ENCODE measurements at places on chromosomes 5 and 9. TPM values are rescaled to one million over a fixed set of nuclear protein-coding genes. Genes with fewer than 3 reads are reported as not detected.

- H3K27me3 ChIP-seq = no peaks in the 10 kb centered on the region
- peak within 1 kb of the TSS; percentile 37 for H3K27ac ChIP-seq
- no peak for DNase-seq
- H3K36me3 ChIP-seq = no peaks in the 10 kb centered on the region
- no peaks in the 10 kb centered on the region for H3K4me1 ChIP-seq
Observed at GRCh38 chr5:39219437-39219836, at the start of gene FYB1. TSS of gene FYB1 (minus strand) at chr5:39219563. CDS start at chr5:39202960, 16,603 bp downstream.

DNA sequence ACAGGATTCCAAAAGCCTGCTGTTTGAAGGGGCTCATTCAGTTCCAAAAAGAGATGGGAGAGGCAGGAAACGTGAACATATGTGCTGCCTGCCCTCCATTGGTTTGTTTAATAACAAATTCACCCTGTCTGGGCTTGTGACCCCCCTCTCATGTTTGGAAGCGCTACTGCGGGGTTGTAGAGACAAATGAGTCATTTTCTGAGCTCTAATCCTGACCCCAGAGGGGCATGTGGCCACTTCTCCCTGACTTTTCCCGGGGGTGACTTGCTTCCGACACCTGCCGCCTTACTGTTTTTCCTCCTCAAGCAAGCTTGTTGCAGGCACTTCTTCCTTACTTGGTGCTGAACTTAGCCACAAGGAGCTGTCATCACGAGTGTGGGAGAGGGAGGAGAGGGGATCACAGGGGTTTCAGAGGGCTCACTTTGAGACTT lies 75.9 kb downstream of the LMNB1 start:
- peak overlapping the region; percentile 60 for H3K27ac ChIP-seq
- no peak for DNase-seq
- H3K4me1 ChIP-seq = peaks cover under 1% of the 10 kb centered on the region
- no peak overlapping the region for H3K4me3 ChIP-seq

DNA sequence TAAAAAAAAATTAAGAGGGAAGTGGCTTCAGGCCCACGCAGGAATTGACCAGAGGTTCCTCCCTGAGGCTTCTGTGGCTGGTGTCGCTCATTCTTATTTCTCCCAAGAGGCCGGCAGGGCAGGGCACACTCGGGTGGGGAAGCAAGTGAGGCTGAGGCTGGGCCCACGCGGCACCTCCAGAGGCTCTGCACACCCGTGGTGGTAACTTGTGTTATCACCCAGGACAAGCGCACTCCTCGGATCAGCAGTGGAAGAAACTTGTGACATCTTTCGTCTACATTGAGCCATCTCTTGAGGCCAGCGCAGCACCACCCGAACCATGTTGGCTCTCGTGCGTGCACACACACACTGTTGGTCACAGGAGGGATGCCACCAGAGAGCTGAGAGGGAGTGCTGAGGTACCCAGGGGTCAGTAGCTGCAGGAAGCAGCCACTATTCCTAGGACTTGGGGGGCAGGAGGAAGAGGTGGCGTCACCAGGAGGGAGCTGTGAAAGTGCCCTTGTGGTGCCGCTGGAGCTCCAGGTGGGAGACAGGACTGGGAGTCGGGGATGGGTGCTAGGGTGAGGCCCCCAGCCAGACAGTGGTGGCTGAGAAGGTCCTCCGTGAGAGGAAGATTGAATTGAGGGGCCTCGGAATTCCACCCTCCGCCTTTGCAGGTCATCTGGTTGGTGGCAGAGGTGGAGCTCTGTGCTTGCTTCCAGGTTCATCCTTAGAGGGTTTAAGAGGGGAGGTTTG lies 6.4 kb downstream of the NDUFS6 start:
- H3K27me3 ChIP-seq = no peaks in the 10 kb centered on the region
- no peak overlapping the region for H3K27ac ChIP-seq
- no peak overlapping the region for H3K4me3 ChIP-seq
- peaks cover 1% of the 10 kb centered on the region for H3K4me1 ChIP-seq
- H3K36me3 ChIP-seq = peaks cover 8% of the 10 kb centered on the region

- no peaks in the 10 kb centered on the region for H3K36me3 ChIP-seq
- H3K27ac ChIP-seq = no peak overlapping the region
- H3K27me3 ChIP-seq = no peaks in the 10 kb centered on the region
- DNase-seq = peak; percentile 1
- no peaks in the 10 kb centered on the region for H3K4me1 ChIP-seq
Observed at GRCh38 chr5:132239776-132240175, 12.1 kb upstream of the P4HA2 start.

- H3K27me3 ChIP-seq = no peaks in the 10 kb centered on the region
- peak; percentile 39 for DNase-seq
- no peak overlapping the region for H3K4me3 ChIP-seq
- peak overlapping the region; percentile 88 for H3K27ac ChIP-seq
- peaks cover 37% of the 10 kb centered on the region for H3K4me1 ChIP-seq
Observed at GRCh38 chr9:129026442-129027223, 1.5 kb downstream of the SH3GLB2 start.

- H3K4me1 ChIP-seq = no peaks in the 10 kb centered on the region
- no peak overlapping the region for H3K27ac ChIP-seq
- H3K36me3 ChIP-seq = no peaks in the 10 kb centered on the region
- no peak overlapping the region for H3K4me3 ChIP-seq
- DNase-seq = no peak
Observed at GRCh38 chr5:107680099-107680498, 9.4 kb upstream of the EFNA5 start.

GRCh38 chr9:98280574-98280973 lies 25.1 kb upstream of the TBC1D2 start:
- no peak for DNase-seq
- no peaks in the 10 kb centered on the region for H3K36me3 ChIP-seq
- H3K27ac ChIP-seq = no peak overlapping the region
- no peaks in the 10 kb centered on the region for H3K4me1 ChIP-seq

- no peaks in the 10 kb centered on the region for H3K36me3 ChIP-seq
- peak overlapping the region; percentile 73 for H3K27ac ChIP-seq
- peak; percentile 27 for DNase-seq
- H3K4me3 ChIP-seq = peak overlapping the region; percentile 51
Observed at GRCh38 chr9:114156657-114157421, 1.5 kb downstream of the COL27A1 start.

DNA sequence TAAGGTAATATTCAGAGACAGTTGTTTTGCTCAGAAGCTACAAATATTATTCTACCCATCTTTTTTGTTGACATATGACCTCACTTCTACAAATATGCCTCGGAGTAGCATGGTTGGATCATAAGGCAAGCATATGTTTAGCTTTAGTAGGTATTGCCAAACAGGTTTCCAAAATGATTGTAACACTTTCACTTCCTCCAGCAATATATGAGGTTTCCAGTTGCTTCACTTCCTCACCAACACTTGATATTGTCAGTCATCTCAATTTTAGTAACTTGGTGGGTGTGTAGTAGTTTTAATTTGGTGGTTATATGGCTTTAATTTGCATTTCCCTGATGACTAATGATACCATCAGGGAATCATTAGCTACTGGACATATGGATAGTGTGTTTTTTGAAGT lies 46.7 kb downstream of the TNFSF8 start:
- H3K27ac ChIP-seq = no peak overlapping the region
- peaks cover 4% of the 10 kb centered on the region for H3K4me1 ChIP-seq
- H3K36me3 ChIP-seq = no peaks in the 10 kb centered on the region
- H3K4me3 ChIP-seq = no peak overlapping the region
- H3K27me3 ChIP-seq = no peaks in the 10 kb centered on the region
- DNase-seq = no peak

DNA sequence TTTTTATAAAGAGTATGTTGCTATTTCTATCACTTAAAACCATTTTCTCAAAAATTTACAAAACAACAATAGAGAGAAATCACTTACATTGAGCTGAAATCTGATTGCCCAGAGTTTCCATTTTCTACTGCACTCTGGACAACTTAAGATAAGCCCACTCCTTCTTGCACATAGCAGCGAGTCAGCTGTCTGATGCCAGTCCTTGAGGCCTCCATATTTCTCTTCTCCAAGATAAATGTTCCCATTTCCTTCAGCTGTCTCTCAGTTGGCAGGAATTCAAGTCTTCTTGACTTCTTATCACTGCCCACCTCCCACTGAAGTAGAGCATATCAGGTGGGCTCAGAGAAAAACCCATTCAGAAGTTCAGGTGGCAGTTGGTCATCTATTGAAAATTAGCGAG lies 78.5 kb upstream of the PIP5K1B start:
- H3K27ac ChIP-seq = no peak overlapping the region
- no peaks in the 10 kb centered on the region for H3K36me3 ChIP-seq
- H3K4me3 ChIP-seq = no peak overlapping the region
- H3K4me1 ChIP-seq = no peaks in the 10 kb centered on the region
- DNase-seq = no peak

- no peaks in the 10 kb centered on the region for H3K27me3 ChIP-seq
- H3K27ac ChIP-seq = no peak overlapping the region
- H3K36me3 ChIP-seq = no peaks in the 10 kb centered on the region
- H3K4me3 ChIP-seq = no peak overlapping the region
Observed at GRCh38 chr9:89850631-89851325, 246.0 kb downstream of the GADD45G start.

- no peak for DNase-seq
- H3K27ac ChIP-seq = no peak overlapping the region
- no peaks in the 10 kb centered on the region for H3K36me3 ChIP-seq
- H3K4me3 ChIP-seq = no peak overlapping the region
- no peaks in the 10 kb centered on the region for H3K4me1 ChIP-seq
Observed at GRCh38 chr5:11139217-11139865, 378.3 kb upstream of the DAP start.

- no peak overlapping the region for H3K4me3 ChIP-seq
- H3K27ac ChIP-seq = no peak overlapping the region
- H3K36me3 ChIP-seq = no peaks in the 10 kb centered on the region
- H3K4me1 ChIP-seq = no peaks in the 10 kb centered on the region
Observed at GRCh38 chr5:140596321-140596741, 31.7 kb downstream of the SLC35A4 start.

DNA sequence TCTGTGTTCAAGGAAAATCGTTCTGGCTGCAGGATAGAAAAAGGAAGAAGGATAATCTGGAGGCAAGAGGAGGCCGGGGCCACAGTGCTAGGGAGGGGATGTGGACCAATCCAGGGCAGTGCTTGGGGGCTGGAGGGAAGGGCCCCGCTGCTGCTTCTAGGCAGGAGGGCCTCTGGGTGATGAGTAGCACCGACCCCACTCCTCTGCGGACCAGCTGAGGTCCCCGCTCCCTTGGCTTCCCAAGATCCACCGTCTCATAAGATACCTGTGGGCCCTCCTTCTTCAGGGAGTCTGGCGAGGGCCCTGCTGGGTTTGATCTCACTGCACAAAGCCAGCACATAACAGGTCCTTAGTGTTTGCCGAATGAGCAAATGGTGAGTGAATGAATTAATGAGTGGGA lies 93.5 kb upstream of the MVB12B start:
- DNase-seq = no peak
- no peak overlapping the region for H3K27ac ChIP-seq
- no peaks in the 10 kb centered on the region for H3K4me1 ChIP-seq
- H3K36me3 ChIP-seq = no peaks in the 10 kb centered on the region

- no peaks in the 10 kb centered on the region for H3K27me3 ChIP-seq
- H3K4me3 ChIP-seq = no peak overlapping the region
- no peaks in the 10 kb centered on the region for H3K36me3 ChIP-seq
- DNase-seq = no peak
Observed at GRCh38 chr9:35516479-35516878, 26.6 kb downstream of the RUSC2 start.

GRCh38 chr9:81156381-81156780 lies 533.0 kb downstream of the TLE1 start:
- H3K4me1 ChIP-seq = no peaks in the 10 kb centered on the region
- no peaks in the 10 kb centered on the region for H3K27me3 ChIP-seq
- no peak overlapping the region for H3K27ac ChIP-seq
- no peaks in the 10 kb centered on the region for H3K36me3 ChIP-seq
- DNase-seq = no peak

DNA sequence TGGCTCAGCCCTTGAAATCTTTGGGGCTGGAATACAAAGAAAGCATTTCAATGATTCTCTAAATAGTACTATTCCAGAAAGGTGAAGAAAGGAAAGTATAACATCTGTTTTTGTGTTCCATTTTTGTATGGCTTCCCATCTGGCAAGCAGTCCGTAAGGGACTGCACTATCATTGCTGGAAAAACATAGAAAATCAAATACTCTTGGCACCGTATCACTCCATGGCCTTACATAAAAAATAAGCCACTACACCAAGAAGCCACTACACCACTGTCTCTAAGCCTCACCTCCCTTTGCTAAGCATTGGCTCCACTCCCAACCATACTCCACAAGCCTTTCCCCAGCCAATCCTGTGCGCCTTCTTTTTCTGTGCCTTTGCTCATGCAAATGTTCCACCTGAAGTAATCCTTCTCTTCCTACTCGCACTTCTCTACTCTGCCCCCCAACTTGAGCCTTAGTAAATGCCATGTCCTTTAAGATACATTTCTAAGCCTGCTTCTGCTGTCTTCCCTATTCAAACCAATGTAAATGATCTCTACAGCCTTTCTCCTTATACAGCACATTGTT lies 454.6 kb upstream of the TUSC1 start:
- DNase-seq = no peak
- H3K36me3 ChIP-seq = no peaks in the 10 kb centered on the region
- H3K27me3 ChIP-seq = no peaks in the 10 kb centered on the region
- H3K4me1 ChIP-seq = no peaks in the 10 kb centered on the region
- no peak overlapping the region for H3K27ac ChIP-seq

GRCh38 chr9:114906922-114907571 lies 23.3 kb downstream of the TNFSF8 start:
- no peaks in the 10 kb centered on the region for H3K36me3 ChIP-seq
- no peak overlapping the region for H3K27ac ChIP-seq
- H3K4me3 ChIP-seq = no peak overlapping the region
- no peak for DNase-seq
- peaks cover 29% of the 10 kb centered on the region for H3K4me1 ChIP-seq
- H3K27me3 ChIP-seq = no peaks in the 10 kb centered on the region

- H3K27me3 ChIP-seq = no peaks in the 10 kb centered on the region
- no peaks in the 10 kb centered on the region for H3K36me3 ChIP-seq
- H3K27ac ChIP-seq = peak within 1 kb of the TSS; percentile 97
- DNase-seq = peak; percentile 87
Observed at GRCh38 chr9:27572918-27573633, at the start of gene C9orf72. TSS of gene C9orf72 (minus strand) at chr9:27573481. CDS start at chr9:27567120, 6,361 bp downstream.

The DBH gene
- total RNA-seq = not detected

The ARSK gene
- total RNA-seq = 0.75 TPM

The SUSD3 gene
- not detected for total RNA-seq

The RAB3C gene
- 0.48 TPM for total RNA-seq

The NTNG2 gene
- 0.27 TPM for total RNA-seq

Measured in transverse colon (tissue), 4 donors.